ENCODE measurements at places on chromosomes 3 and 15.
A peak's percentile ranks its signal among the peaks of the same experiment; 100 is the strongest.

DNA sequence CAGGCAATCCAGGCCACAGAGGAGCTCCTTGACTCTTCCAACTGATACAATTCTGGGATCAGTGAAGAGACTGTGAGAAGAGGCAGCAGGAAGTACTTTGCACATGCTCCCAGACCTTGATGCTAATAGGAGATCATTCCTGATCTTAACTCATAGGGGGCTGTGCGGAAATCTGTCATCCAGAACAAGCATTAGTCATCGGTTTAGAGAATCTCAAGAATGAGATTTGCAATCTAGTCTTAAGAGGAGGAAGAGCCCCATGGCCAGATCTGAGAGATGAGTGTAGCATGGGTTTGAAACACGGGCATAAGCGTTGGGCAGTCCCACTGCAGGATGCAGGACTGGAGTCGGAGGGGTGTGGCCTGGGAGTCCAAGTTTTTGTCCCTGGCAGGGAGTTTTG lies 1081.1 kb downstream of the NAALADL2 start:
- DNase-seq: peak; percentile 59

DNA sequence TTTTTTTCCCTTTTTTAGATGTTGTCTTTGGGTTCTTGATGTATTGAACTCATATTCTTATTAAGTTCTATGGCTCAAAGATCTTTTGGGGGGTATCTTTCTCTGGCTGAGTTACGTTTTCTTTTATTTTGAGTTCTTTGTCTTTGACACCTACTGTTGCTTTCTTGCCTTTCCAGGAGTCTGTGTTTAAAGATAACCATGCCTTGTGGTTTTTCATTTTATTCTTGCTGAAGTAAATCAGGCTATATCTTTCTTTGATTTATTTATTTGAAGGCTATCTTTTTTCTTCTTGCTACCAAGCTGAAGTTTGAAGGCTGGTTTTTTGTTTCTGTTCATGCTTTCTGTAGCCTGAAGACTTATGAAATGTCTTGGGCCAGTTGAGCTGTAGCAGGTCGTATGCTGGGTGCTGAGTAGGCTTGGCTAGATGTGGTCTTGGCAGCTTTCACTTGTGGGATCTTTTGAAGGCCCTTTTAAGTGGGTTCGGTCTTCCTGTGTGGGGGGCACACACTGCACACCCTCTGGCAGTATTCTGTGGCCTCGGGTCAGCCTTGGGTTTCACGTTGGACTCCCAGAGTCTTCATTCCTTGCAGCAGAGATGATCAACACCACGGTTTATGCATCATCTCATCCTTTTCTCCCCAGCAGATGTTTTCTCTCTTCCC lies 17.5 kb downstream of the SLCO3A1 start:
- DNase-seq: no peak

DNA sequence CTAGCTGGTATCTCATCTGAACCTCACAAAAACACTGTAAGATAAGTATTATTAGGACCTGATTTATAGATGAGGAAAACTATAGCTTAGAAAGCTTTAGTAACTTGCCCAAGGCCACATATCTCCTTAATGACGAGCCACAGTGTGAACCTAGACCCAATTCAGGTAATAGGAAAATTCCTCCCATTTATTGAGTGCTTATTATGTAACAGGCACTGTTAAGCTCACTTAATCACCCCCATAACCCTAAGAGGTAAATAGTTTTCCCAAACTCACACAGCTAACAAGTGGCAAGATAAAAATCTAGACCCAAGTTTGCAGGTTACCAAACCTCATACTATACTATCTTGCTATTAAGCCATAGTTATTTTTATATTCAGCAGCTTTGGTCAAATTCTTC lies 7.9 kb downstream of the WDR5B start:
- no peak for DNase-seq

GRCh38 chr3:196124608-196125007 lies 42.7 kb upstream of the TFRC start:
- no peak for DNase-seq

- DNase-seq: no peak
Observed at GRCh38 chr15:64856429-64857145, 14.9 kb downstream of the PLEKHO2 start.

DNA sequence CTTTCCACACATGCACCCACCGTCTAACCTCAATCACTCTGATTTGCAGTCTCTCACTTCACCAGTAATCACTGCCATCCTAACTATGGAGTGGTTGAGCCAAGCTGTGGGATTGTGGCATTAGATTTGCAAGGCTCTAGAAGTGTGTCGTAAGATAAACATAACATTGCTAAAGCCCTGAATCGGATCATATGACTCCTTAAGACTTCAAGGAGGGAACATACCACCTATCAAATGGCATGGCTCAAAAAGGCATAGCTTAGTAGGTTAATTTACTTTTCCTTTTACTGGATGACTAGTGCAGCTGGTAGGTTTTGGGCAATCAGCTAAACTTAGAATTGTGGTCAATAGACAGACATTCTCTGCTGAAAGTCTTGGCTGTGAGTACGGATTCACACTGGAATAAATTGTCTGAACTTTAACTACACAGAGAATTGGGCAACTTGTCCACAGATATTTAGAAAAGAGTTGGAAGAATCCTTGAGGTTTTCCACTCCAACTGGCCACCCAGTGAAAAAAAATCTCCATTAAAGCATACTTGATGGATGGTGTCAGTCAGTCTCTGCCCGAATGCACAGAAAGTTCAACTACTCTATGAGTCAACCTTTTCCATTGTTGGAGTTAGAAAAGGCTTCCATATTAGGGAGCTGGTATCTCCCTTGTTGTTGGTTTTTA lies 476.7 kb upstream of the CBLB start:
- peak; percentile 98 for DNase-seq

- no peak for DNase-seq
Observed at GRCh38 chr3:178112134-178112533, 424.1 kb upstream of the KCNMB2 start.

- DNase-seq: peak; percentile 40
Observed at GRCh38 chr3:189298469-189299375, 127.0 kb downstream of the TPRG1 start.

- DNase-seq: peak; percentile 91
Observed at GRCh38 chr15:84911879-84912660, 27.6 kb downstream of the SLC28A1 start.

DNA sequence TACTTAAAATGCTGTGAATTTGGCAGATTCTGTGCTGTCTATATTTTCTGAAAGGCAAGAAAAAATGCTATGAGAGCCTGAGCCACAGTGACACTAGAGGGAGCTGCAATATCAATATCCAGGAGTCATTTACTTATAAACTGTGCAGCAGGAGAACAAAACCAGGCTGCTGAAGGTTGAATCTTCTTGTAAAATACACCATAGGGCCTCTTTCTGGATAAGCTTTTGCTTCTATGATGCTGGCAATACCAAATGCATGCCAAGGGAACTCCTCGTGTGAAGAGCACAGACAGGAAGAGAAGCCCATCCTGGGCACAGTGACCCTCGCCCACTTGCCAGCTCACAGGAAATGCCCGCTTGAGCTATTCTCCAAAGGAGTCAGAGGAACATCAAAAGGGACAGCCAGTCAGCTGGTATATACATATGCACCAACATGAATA lies 48.0 kb upstream of the TSPAN3 start:
- DNase-seq: peak; percentile 78

All from fibroblast of skin of right quadriceps (primary cell).